ENCODE measurements at places on chromosomes 2 and 18.
A peak's percentile ranks its signal among the peaks of the same experiment; 100 is the strongest.

- no peak for DNase-seq
Observed at GRCh38 chr2:101580528-101580927, 105.6 kb upstream of the RFX8 start.

DNA sequence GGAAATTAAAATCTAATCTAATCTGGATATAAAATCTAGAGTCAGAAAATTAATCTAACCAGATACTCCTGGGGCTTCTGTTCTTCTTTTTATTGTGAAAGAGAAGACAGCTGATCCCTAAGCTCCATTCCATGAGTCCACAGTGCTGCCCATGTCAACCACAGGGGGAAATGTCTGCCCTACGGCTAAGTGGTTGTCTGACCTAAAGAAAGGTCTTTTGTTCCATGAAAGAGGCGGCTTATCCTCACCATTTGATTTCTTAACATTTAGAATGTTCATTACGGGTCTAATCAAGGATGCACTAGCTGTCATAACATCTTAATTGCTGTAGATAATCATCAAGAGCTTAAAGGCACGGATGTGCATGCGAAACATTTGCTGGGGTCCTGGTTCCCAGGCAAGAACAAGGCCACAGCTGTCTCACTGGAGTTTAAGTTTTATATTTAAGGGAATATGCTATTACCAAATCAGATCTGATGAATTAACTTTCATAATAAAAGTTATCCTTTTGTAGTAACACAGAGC is 162.6 kb downstream of the PAX3 start:
- no peak for DNase-seq

DNA sequence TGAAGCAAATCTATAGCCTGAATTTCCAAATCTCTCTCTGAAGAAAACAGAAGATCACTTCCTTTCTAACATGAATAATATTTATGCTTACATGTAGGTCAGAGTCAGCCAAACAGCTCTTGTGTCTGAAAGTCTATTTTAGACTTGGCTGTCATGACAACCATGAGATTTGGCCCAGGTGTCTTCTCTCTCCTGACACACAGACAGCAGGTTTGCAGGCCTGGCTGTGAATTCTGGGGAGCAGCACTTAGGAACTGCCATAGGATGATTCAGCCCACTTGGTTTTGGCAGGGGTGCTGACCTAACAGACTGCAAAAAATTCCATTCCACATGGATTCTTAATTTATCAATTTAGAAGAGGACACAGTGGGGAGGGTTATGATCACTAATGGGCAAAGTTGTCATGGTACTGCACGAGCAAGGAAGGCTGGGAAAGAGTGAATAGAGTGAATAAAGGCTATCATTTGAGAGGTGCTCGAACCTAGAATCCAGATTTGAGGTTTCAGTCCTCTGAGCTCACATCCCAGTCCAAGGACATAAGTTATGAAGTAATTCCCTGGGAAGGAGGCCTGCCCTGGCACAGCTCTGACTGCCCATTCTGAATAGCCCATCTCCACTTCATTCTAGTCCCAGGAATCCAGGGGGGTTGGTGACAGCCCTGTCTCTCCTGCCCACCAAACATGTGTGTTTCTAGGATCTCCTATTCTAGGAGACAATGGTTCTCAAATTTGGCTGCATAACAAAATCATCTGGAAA is 453.9 kb upstream of the TRIB2 start:
- no peak for DNase-seq

GRCh38 chr18:12287684-12288402 is 20.2 kb upstream of the TUBB6 start:
- DNase-seq, result peak; percentile 88

GRCh38 chr2:219469186-219469724 is 29.4 kb upstream of the GMPPA start:
- no peak for DNase-seq

DNA sequence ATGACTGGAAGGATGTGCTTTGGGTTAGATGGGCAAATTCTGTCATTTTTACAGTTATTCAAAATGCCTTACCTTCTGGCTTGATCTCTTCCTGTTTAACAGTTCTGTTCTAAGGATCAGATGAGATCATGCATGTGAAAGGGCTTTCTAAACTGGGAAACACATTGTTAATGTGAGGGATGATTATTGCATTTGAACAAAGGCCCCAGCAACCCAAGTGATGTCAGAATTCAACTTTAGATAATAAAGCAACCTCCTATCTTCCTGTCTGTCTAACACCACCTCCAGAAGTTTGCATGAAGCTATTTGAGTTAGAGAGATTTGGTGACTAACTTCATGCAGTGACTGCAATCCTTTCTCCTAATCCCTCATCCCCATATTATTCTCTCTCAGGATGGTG is 77.8 kb upstream of the B3GNT2 start:
- no peak for DNase-seq

- DNase-seq, result no peak
Observed at GRCh38 chr2:97993926-97994325, 1.8 kb downstream of the TMEM131 start.

DNA sequence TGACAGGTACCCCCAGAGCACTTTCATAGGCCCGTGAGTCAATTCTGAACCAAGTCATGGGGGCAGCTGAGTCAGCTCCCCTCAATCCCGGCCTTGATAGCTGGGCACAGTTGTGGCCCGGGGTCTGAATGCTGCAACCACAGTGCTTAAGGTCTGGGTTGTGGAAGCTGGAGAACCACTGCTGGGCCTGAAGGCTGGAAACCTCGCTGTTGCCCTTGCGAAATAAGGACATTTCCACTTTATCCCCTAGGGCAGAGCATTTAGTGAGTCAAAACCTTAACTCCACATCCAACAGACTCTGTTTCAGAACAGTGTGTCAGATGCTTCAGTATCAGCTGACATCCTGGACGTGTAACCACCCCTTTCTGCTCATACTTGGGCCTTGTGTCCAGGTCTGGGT is 58.6 kb downstream of the SP110 start:
- DNase-seq, result no peak

- DNase-seq, result no peak
Observed at GRCh38 chr18:66066191-66066590, 315.4 kb downstream of the CDH7 start.

DNA sequence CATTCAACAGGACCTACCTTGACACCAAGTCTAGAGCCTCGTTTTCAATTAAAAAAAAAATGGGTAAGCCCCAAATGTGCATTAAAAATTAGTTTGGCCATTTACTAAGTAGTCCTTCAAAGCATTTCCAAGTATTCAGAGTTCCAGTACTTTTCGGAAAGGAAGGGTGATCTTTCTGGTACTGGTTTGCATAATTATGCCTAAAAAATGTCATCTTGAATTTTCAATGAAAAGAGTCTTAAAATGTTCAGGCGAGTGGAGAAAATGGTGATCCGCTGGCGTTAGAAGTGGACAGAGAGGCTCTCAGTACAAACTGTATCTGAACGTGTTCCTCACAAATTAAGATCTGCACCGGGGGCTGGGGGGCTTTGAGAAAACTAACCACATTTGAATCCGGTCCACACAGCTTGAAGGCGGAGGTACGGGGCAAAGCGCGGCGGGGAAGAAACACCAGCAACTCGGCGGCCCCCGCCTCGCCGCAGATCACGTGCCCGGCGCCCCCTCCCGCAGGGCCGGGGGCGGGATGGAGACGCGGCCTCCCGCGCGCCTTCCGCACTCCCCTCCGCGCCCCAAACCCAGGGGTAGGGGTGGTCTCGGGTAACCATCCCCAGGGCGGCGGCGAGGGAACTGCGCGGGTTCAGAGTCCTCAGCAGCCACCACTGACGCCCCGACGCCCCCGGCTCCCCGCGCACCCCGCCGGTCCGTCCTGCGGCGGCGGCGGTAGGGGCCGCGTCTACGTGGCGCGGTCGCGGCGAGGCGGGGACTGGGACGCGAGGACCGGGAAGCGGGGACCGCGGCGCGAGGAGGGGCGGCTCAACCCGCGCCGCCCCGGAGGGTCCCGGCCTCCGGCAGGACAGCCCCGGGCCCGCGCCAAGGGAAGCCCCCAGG is 564 bp downstream of the LPIN2 start:
- DNase-seq, result peak; percentile 64

DNA sequence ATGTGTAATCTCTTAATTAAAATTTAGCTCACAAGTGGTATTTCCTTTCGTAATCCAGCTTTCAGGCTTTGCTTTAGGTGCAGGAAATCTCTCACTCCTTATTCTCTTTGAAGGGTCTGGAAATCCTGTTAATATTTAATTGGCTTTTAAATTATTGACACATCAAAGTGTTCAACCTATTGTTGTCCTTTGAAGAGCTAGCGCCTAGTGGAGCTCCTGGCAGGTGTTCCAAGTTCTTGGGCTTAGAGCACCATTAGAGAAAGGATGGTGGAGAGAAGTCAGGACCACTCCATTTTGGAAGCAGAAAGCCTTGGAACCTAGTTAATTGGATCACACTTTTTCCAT is 92.4 kb downstream of the CABLES1 start:
- no peak for DNase-seq

GRCh38 chr2:37833423-37833822 is 91.7 kb upstream of the RMDN2 start:
- no peak for DNase-seq

GRCh38 chr2:225737556-225737955 is 338.0 kb downstream of the NYAP2 start:
- DNase-seq, result no peak

DNA sequence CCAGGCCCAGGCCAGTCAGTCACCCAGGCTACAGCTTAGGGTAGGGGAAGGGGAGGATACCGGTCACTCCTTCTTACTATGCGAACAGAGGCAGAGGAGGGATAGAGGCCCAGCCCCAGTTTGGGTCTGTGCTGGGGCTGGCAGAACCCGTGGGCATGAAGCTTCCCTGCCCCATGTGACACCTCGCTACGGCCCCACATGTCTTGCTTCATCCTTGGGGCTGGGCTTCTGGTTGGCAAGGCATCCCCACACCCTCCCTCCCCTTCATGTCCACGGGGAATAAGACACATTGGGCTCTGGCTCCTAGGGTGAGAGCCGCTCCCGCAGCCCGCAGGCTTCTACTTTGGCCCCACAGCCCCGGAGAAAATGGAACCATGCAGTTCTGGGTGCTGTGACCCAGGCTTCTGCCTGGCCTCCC is 32.4 kb downstream of the HS1BP3 start:
- DNase-seq, result no peak

DNA sequence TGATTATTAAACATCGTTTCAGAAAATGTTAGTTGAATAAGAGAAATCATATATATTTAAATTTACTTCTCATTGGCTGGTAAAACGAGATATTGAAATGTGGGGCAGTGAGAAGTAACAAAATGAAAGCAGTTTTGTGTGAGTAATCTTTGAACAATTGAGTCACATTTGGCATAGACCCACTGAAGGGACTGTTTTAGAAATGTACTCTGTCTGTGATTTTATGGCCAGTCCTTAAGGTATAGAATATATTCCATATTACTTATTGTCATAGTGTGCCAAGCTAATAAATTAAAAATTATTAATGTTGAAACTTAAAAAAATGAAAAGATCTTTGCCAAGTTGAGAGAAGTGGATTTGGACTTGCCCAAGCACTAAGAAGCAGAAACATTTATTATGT is 222.4 kb upstream of the COL3A1 start:
- no peak for DNase-seq

DNA sequence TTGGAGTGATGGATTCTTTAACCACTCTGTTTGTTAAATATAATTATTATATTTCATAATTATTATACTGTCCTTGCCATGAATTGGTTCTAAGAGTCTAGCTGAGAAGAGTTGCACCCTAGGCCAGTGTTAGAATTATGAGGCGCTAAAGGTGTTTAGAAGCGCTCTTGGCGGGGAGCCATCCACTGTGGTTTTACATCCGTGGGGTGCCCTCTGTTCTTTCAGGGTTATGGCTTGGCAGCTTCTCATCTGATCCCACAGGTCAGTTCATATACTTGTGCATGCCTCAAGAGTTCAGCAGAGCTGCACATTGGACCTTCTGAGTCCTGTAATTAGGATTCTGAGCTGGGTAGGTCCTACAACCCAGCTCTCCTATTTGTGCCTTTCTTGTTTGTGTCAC is 9.1 kb downstream of the ASAP2 start:
- DNase-seq, result no peak

DNA sequence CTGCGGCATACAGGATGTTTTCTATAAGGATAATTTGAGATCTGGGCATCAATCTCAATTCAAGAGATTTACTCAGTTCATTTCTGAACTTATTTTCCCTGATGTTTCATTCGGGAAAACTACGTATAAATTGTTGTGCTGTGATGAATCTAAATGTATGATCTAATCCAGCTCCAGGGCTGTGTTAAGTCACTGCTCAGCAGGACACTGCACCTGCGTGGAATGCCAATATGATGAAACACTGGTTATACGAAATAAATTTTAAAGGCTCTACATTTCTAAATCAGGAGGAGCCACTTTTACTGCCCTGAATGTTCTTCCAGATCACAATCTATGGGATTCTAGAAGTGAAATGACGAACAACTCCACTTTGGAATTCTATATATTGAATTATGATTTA is 259.0 kb downstream of the HNMT start:
- no peak for DNase-seq

Data from left ventricle myocardium superior (tissue), 1 donor.